ENCODE measurements at places on chromosomes 4 and X. TPM values are rescaled to one million over a fixed set of nuclear protein-coding genes. Genes with fewer than 3 reads are reported as not detected.

GRCh38 chr4:110916505-110916904 is 293.6 kb upstream of the PITX2 start:
- H3K4me3 ChIP-seq, result no peak overlapping the region
- peaks cover 3% of the 10 kb centered on the region for H3K27me3 ChIP-seq

DNA sequence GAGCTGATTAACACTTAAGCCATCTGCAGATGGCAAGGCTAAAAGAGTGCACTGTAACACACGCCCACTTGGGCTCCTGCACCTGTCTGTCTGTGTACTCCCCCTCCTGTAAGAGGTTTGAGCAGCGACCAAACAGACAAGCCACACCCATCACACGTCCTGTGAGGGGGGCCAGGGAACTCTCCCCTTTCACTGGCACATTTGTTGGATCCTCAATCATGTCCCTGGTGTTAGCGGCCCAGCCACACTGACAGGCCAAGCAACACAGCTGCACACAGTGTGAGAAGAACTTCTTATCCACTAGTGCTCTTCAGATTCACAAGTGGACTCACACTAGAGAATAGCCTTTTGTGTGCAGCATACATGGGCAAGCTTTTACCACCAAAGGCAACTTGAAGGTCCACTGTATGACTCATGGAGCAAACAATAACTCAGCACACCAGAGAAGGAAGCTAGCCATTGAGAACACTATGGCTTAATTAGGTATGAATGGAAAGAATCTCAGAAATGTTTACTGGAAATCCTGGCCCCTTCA is 29.1 kb upstream of the UTP14A start:
- DNase-seq, result no peak
- no peaks in the 10 kb centered on the region for H3K36me3 ChIP-seq
- peaks cover 15% of the 10 kb centered on the region for H3K27me3 ChIP-seq
- H3K27ac ChIP-seq, result no peak overlapping the region
- H3K4me1 ChIP-seq, result no peaks in the 10 kb centered on the region

GRCh38 chr4:132297346-132297745 is 851.7 kb upstream of the PCDH10 start:
- H3K36me3 ChIP-seq, result no peaks in the 10 kb centered on the region
- no peaks in the 10 kb centered on the region for H3K4me1 ChIP-seq
- no peak for DNase-seq
- no peaks in the 10 kb centered on the region for H3K27me3 ChIP-seq

GRCh38 chrX:14964500-14964899 is 91.3 kb downstream of the MOSPD2 start:
- H3K27me3 ChIP-seq, result no peaks in the 10 kb centered on the region
- no peaks in the 10 kb centered on the region for H3K4me1 ChIP-seq
- DNase-seq, result no peak
- no peak overlapping the region for H3K4me3 ChIP-seq

- no peaks in the 10 kb centered on the region for H3K27me3 ChIP-seq
- no peak for DNase-seq
- H3K4me1 ChIP-seq, result no peaks in the 10 kb centered on the region
- H3K27ac ChIP-seq, result no peak overlapping the region
- H3K36me3 ChIP-seq, result no peaks in the 10 kb centered on the region
These were observed 59.0 kb upstream of the TLR3 start for GRCh38 chr4:186009976-186010375.

DNA sequence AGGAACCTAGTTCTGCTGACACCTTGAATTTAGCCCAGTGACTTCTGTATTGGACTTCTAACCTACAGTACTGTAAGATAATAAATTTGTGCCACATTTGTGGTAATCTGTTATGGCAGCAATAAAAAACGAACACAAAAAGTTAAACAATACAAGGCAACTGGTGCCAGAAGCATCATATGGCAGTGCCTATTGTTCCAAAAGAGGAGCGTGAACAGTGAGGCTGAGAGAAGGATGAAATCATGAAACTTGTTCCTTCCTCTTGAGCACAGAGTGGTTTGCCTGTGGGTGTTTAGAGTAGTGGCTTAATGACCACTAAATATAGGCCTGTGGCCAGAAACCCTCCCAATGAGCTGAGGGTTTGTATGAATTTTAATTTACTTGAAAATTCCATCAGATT is 69.7 kb upstream of the PGRMC2 start:
- H3K27me3 ChIP-seq, result no peaks in the 10 kb centered on the region
- DNase-seq, result no peak
- no peak overlapping the region for H3K4me3 ChIP-seq
- H3K4me1 ChIP-seq, result no peaks in the 10 kb centered on the region
- no peak overlapping the region for H3K27ac ChIP-seq

DNA sequence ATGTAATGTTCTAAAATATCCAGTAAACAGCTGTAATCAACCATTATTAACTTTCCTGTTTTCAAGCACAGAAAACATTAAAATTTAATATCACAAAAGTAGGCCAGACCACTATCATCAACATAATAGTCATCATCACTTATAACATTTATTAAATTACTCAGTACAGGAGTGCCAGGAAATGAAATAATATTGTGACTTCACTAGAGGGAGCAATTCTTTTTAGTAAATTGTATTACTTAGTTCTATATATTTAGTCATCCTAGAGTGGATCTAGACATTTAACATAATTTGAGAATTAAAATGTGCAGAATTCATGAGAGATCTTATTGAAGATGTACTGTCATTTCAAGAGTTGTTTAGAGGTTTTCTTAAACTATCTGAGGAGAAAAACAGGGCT is 33.6 kb downstream of the PITX2 start:
- no peak for DNase-seq
- no peaks in the 10 kb centered on the region for H3K36me3 ChIP-seq
- no peak overlapping the region for H3K4me3 ChIP-seq
- H3K27ac ChIP-seq, result no peak overlapping the region

DNA sequence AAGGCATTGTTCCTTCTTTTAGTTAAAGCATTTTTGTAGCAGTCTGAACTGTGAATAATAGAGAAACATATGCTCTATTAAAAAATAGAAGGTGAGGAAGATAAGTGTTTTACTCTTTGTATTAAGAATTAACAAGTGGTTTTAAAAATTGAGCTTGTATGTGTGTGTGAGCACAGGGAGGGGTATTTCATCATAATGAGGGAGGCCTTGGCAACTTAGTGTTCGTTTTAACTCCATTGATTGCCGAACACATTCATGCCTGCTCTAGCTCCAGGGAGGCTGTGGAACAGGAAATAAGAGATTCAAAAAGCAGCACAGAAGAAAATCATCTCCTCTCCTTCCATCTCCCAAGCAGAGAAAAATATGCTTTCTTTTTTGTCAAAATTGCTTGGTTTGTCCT is 14.8 kb downstream of the SHROOM3 start:
- no peak for DNase-seq
- no peaks in the 10 kb centered on the region for H3K36me3 ChIP-seq
- H3K27me3 ChIP-seq, result no peaks in the 10 kb centered on the region
- no peaks in the 10 kb centered on the region for H3K4me1 ChIP-seq
- peak overlapping the region; percentile 20 for H3K27ac ChIP-seq

DNA sequence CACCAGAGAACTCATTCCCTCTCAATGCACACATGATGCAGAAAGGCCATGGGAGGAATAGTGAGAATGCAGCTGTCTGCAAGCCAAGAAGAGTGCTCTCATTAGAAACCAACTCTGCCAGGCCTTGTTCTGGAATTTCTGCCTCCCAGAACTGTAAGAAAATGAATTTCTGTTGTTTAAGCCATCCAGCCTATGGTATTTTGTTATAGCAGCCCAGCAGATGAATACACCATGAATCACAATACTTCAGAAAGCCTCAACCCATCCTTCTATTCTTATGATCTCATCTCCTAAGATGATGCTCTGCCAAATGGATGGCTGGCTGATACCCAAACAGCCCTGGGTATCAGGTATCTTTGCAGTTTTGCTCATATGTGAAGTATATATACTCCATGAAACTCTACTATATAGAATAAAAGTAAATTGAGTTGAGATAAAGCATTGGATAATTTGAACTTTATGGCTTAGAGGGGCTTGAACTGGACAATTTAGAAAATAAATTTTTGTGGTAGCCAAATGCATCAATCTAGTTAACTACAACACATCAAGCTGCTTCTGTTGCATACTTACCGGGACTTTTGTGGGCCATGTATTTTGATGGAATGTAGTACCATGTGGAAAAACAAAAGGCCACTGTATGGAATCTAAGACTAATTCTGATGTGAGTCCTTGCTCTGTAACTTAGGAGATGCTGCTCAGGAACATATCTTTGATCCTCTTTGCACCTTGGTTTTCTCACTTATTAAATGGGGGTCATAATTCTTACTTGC is 245.9 kb downstream of the HS3ST1 start:
- H3K4me1 ChIP-seq, result no peaks in the 10 kb centered on the region
- no peak overlapping the region for H3K27ac ChIP-seq
- no peaks in the 10 kb centered on the region for H3K27me3 ChIP-seq
- H3K36me3 ChIP-seq, result no peaks in the 10 kb centered on the region
- DNase-seq, result no peak

GRCh38 chrX:3407781-3408180 is 61.3 kb upstream of the MXRA5 start:
- H3K4me3 ChIP-seq, result no peak overlapping the region
- no peak overlapping the region for H3K27ac ChIP-seq

GRCh38 chrX:2689773-2690666 is 1.1 kb upstream of the CD99 start:
- no peaks in the 10 kb centered on the region for H3K27me3 ChIP-seq
- peak overlapping the region; percentile 87 for H3K4me3 ChIP-seq
- no peak for DNase-seq
- no peaks in the 10 kb centered on the region for H3K36me3 ChIP-seq
- H3K4me1 ChIP-seq, result no peaks in the 10 kb centered on the region

The CT83 gene
- total RNA-seq, result not detected

The EDA2R gene
- 6.2 TPM for total RNA-seq

The F8A2 gene
- total RNA-seq, result 2.6 TPM

The CCKAR gene
- total RNA-seq, result not detected

The GNRHR gene
- not detected for total RNA-seq

The SMIM31 gene
- not detected for total RNA-seq

The ATP8A1 gene
- total RNA-seq, result 14.8 TPM

The SLC4A4 gene
- 6.7 TPM for total RNA-seq
